ENCODE measurements at places on chromosomes 12 and 14.

GRCh38 chr14:60974090-60974651 lies 6.7 kb downstream of the TRMT5 start:
- no peak for DNase-seq

DNA sequence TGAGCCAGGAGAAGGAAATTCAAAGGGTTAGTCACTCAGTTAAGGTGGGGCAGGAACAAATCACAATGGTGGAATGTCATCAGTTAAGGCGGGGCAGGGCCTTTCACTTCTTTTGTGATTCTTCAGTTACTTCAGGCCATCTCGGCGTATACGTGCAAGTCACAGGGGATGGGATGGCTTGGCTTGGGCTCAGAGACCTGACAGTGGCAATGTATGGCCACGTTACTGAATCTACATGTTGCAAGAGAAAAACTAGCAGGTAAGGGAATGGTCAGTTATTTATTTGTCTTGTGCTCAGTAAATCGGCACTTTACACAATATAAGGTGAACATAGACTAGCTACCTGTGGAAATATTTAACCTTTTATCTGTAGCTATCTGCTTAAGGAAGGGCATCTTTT lies 11.9 kb downstream of the SLCO1B3 start:
- no peak for DNase-seq

DNA sequence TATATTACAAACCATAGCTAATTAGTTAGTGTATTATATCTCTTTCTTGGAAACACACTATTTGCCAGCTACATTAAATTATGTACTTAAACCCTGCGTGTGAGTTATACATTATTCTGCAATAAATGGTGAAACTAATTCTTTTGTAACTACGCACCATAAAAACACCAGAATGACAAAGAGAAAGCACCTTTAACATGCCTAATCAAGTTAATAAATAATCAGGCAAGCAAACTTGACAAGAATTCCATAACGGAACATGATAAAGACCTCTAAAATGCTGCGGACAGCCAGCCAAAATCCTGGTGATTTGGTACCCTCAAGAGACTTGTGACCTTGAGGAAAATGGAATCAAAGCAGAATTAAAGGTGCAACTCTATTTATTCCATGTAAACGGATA lies 375.3 kb upstream of the KITLG start:
- no peak for DNase-seq

DNA sequence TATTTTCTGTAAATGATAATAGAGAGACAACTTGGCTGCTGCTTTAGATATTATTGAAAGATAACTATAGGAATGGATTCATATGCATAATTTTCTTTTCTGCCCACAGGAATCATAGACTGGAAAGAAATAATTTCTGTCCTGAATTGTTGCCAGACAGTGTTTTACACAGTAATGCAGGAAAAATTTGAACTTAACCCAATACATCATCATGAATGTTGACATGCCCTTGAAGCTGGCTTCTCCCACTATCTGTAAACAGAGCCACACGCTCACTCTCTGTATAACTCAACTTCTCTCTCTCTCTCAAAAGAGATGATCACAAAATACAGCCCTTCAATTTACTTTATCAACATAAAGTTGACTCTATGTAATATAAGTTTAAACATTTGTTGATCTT lies 56.6 kb downstream of the PAX9 start:
- no peak for DNase-seq

GRCh38 chr12:113333877-113334785 lies 778 bp downstream of the SLC8B1 start:
- no peak for DNase-seq

- no peak for DNase-seq
Measured at GRCh38 chr12:4779749-4780148, 59.5 kb downstream of the GALNT8 start.

GRCh38 chr12:104641862-104642261 lies 185.1 kb downstream of the CHST11 start:
- no peak for DNase-seq

DNA sequence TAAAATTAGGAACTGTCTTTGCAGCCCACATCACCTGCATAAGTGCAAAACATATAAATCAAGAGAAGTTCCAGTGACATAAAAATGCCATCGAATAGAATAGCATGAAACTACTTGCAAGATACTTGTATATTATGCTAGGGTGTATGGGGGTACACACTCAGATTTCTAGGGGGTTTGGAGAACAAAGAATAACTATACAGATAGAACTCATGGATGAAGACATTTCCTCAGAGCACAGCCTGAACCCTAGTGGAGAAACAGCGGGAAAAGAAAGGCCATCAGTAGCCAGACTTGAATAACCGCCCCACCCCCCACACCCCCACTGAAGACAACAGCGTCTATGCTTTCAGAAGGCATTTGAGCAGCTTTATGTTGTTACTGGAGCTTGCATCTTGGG lies 425.8 kb downstream of the NPAS3 start:
- DNase-seq = no peak

GRCh38 chr12:92404921-92405320 lies 259.3 kb upstream of the BTG1 start:
- DNase-seq = no peak

DNA sequence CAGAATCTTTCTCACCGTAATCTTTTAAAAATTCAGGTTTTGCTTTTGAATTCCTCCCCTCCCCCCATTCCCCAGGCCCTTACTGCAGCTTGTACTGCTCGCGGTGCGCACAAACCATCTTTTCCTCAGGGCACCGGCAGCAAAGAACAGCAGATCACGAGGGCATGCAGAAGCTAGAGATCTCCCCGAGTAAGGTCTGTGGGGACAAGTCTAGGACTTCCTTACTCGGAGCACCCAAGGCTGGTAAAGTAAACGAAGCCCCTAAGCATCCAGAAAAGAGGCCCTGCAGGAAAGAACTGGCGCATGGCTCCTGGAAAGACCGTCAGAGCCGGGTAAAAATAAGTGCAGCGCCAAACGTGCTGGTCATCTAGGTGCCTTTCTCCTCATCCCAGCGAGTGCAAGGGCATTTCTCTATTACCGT lies 727 bp downstream of the LDHB start:
- DNase-seq = no peak

- DNase-seq = no peak
Measured at GRCh38 chr12:91717804-91718203, 427.8 kb downstream of the BTG1 start.

DNA sequence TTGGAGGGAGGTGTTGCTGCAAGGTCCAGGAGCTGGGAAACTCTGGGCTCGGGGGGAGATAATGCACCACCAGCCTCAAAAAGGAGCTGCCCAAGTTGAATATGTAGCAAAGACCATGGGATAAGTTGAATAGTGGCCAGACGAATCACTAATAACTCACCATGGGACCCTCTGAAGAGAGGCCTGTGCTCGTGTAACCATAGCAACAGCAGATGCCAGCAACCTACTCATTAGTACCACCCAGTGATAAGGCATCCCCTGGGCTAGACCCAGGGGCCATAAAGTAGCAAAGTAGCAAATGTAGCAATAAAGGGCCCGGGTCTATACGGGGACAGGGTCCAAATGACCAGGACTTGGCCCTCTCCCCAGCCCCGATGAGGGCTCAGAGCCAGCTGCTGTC lies 328.0 kb downstream of the DPF3 start:
- no peak for DNase-seq

- no peak for DNase-seq
Measured at GRCh38 chr14:53652068-53652467, 304.6 kb downstream of the BMP4 start.

DNA sequence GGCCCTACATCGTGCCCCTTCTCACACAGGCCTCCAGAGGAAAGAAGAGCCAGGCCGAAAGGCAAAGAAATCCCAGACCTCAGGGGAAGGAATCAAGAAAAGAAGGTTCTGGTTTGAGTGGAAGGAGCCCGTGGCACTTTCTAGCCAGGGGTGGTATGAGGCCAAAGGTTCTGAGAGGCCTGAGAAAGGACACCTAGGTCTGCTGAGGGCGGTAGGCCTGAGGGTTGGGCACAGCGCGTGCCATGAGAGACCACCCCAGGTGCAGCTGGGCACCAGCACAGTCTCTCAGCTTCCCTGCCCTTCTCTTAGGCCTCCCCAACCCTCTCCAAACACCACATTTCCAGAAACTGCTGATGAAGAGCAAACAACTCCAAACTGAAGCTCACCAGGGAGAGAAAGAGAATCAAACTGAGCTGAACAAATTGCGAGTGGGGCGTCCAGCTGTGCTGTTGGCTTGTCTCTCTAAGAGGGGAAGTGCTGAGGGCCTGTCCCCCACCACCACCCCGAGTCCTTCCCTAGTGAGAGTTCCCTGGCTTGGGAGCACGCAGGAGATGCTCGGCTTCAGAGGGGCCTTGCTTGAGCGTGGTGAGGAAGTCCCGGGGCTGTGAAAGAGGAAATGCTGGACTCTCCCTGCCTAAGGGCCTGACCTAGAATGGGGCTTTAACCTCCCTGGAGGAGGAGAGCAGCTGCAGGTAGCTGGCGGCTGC lies 184.8 kb downstream of the ZFP36L1 start:
- no peak for DNase-seq

GRCh38 chr14:22830443-22831010 lies 840 bp downstream of the MRPL52 start:
- DNase-seq = no peak

DNA sequence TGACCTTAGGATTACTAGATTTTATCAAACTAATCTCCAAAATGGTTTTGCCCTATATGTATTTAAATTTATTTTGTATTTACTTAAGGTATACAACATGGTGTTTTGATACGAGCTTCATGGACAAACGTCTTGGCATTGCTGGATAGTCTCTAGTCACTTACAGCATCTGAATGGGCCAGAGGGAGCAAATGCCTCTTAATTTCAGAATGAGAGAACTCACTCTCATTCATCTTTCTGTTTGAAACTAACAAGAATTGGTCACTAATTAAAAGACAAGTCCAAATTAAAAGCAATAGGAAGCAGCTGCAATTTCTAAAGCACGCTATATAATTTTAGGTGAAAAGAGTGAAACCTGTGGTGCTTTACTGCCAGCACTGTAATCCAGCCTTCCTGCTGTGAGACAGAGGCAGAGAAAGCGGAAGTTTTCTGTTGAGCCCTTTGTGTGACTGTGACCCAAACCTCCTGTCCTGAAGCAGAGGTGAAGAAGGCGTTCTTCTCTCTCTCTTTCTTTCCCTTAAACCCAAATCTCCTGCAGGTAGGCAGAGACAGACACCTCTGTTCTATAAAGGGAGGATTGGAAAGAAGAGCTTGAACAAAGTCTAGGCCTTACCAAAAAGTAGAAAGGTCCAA lies 184.6 kb upstream of the NAV3 start:
- no peak for DNase-seq

GRCh38 chr12:8847435-8847834 lies 25.0 kb downstream of the A2ML1 start:
- DNase-seq = no peak

DNA sequence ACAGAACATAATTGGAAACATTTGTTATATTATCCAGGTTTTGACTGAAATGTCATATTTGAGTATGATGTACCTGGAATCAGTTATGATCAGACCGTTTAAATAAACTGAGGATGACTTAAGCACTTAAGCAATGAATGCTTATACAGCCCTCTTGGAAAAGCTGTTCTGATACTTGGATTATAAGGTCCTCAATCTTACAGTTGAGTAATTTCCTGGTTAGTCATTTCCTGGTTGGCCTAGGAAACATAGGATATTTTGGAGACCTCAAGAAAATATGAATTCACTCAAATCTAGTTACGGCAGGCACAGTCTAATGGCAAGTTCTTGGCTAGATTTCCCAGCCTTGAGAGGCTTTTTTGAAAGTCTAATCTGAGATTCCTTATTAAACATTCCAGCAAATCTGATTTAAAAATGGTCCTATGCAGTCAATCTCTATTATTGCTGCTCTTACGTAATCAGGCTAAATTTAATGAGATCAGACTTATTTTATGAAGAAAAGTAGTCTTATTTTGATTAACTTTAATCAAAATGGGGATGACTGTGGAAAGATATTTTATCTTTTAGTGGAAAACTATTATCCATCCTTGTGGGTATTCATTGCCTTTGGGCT lies 447.2 kb downstream of the SNAPC1 start:
- no peak for DNase-seq

- no peak for DNase-seq
Measured at GRCh38 chr12:43370263-43370662, 181.7 kb downstream of the ADAMTS20 start.

- no peak for DNase-seq
Measured at GRCh38 chr14:90273532-90273931, 17.2 kb downstream of the PSMC1 start.

- no peak for DNase-seq
Measured at GRCh38 chr12:25362646-25363045, 111.9 kb upstream of the KRAS start.

GRCh38 chr14:102096569-102097188 lies 9.8 kb upstream of the HSP90AA1 start:
- peak; percentile 45 for DNase-seq

DNA sequence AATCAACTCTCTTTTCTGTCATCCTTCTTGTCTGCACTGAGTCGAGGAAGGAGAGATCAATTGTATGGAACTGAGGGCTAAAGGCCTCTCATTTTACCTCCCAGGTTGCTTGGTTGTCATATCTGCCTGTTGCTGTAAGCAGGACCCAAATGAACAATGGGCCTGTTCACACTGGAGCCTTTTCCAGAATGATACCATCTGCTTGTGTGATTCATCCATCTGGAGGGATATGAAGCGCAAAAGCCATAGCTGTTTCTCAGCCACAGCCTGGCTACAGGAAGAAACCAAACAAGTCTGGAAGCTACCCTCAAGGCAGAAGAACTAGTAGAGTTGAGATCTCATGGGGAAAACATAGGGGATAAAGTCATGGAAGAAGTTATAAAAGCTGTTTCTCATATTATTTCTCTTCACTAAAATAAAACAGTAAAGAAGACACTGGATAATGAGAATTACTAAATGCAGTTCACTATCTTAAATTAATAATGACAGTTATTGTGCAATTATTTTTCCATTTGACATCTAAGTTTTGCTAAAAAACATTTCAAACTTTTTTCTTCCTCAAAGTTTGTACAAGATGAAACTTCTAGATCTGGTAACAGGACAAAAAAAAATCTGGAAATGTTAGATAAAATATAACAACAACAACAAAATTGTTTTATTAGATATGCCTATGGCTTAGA lies 106.3 kb downstream of the SPTSSA start:
- no peak for DNase-seq
